ENCODE measurements at places on chromosomes 5 and 9. TPM values are rescaled to one million over a fixed set of nuclear protein-coding genes. Genes with fewer than 3 reads are reported as not detected.

The CARTPT gene
- polyA plus RNA-seq = 0.51 TPM

The TICAM2 gene
- 3.4 TPM for polyA plus RNA-seq

The TPPP gene
- 2.5 TPM for polyA plus RNA-seq

The SPATA9 gene
- 0.38 TPM for polyA plus RNA-seq

The KIF27 gene
- 0.25 TPM for polyA plus RNA-seq

The ENTPD8 gene
- not detected for polyA plus RNA-seq

The TGFBI gene
- 83.3 TPM for polyA plus RNA-seq

The ANKRD20A1 gene
- polyA plus RNA-seq = not detected

The RNF208 gene
- polyA plus RNA-seq = 11.8 TPM

The KIF4B gene
- polyA plus RNA-seq = not detected

The HMMR gene
- polyA plus RNA-seq = 0.75 TPM

All from aorta (tissue), 5 donors.